ENCODE measurements at places on chromosomes 2 and 18.
A peak's percentile ranks its signal among the peaks of the same experiment; 100 is the strongest.

DNA sequence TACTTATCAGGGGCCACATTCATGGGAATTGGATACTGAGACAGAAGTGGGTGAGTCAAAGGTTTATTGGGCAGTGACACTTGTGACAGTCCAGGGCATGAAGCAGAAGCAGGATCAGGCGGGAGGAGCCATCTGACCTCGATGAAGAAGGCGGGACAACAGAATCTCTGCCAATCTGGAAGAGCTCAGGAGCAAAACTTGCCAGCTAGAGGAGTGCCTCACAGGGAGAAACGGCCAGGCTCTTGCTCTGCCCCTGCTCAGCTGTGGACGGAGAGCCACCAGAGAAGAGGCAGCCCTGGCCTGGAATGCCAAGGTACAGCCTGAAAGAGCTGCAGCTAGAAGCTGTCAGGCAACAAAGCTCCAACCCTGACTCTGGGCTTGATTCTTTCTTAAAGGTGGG lies 16.9 kb downstream of the DAW1 start:
- DNase-seq, result no peak

DNA sequence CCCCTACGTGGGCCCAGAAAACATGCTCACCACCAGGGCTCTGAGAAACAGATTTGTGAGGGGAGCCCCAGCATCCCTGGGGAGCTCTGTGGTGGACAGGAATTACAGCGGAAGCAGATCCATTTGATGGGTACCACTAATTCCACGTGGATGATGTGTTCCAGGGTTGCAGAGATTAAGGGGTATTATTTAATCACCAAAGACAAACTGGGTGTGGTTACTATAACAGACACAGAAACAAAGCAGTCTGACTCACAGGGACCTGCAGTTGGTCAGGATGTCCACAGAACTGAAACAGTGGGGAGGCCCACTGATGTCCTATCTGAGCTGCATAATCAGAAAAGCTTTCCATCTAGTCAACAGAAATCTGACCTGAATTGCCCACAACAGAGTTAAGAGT lies 65.8 kb downstream of the PSMG2 start:
- DNase-seq, result no peak

DNA sequence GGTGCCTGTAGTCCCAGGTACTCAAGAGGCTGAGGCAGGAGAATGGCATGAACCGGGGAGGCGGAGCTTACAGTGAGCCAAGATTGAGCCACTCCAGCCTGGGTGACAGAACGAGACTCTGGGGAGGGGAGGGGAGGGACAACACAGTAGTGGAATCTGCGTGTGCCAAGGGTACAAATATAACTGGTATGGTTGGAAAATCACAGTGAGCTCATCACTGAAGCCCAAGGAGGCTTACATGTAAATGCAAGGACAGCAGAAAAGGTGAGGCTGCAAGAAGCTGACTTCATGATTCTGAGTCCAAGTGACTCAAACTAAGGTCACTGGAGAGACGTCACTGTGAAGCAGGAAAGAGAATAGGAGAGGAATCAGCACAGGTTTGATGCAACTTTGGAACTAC lies 9.2 kb downstream of the SEPTIN10 start:
- no peak for DNase-seq

DNA sequence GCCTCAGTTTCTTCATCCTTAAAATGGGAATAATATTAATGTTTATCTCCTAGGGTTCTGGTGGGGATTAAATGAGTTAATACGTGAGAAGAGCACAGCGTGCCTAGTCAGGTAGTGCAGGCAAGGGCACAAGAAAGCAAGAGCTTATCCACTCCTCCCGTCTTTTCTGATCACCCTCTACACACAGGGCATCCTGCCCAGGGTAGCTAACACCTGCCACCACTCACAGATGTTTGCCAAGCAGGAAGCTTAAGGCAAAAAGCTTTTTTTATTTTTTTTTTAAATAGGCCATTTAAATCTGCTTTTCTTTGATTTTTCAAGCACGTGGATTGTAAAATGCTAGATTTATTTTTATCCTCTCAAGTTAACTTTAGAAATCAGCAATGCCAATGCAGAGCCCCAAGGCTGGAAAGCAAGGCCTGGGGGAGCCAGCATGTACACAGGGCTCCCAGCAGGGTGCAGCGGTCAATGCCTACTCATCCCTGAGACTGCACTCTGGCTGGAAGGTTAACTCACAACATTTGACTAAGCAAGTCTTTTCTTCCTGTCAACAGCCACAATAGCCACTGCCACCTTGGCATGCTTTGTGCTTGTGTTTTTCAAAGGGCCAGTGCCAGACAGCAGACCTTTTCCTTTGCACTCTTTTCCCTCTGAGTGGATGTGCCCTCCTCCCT lies 86.5 kb upstream of the ACAA2 start:
- DNase-seq, result no peak

DNA sequence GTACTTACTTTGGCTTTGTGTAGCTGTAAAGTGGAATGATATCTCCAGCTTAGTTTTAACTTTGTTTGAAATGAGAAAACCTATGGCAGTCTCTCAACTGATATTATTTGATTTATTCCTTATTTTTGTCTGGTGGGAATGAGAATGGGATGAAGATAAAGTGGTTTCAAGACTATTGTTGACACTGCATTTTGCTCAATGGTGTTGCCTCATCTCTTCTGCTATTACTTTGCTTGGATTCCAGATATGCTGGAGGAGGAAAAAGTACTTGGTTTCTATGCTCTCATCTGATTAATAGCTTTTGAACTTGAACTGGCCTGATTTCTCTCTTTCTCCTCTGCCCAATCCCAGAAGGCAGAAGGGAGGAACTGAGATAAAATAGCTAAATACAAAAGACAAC lies 198.2 kb downstream of the CTNNA2 start:
- no peak for DNase-seq

- no peak for DNase-seq
These were observed 5.5 kb downstream of the CCDC102B start for GRCh38 chr18:68803356-68803755.

- DNase-seq, result no peak
These were observed 23.9 kb downstream of the TNFAIP6 start for GRCh38 chr2:151381266-151381665.

- DNase-seq, result no peak
These were observed 236.3 kb upstream of the RASGRP3 start for GRCh38 chr2:33240178-33240577.

- no peak for DNase-seq
These were observed 5.2 kb upstream of the PPP4R1 start for GRCh38 chr18:9619545-9619944.

- no peak for DNase-seq
These were observed 778 bp downstream of the MFSD2B start for GRCh38 chr2:24010477-24011249.

GRCh38 chr2:222922019-222922800 lies 61.4 kb downstream of the ACSL3 start:
- no peak for DNase-seq

GRCh38 chr2:104430852-104431251 lies 423.1 kb upstream of the POU3F3 start:
- no peak for DNase-seq

- no peak for DNase-seq
These were observed 200.9 kb upstream of the PKDCC start for GRCh38 chr2:41846962-41847361.

- DNase-seq, result no peak
These were observed 116.6 kb downstream of the PIGN start for GRCh38 chr18:62070302-62070701.

- no peak for DNase-seq
These were observed 4.7 kb downstream of the HTRA2 start for GRCh38 chr2:74534411-74534810.

DNA sequence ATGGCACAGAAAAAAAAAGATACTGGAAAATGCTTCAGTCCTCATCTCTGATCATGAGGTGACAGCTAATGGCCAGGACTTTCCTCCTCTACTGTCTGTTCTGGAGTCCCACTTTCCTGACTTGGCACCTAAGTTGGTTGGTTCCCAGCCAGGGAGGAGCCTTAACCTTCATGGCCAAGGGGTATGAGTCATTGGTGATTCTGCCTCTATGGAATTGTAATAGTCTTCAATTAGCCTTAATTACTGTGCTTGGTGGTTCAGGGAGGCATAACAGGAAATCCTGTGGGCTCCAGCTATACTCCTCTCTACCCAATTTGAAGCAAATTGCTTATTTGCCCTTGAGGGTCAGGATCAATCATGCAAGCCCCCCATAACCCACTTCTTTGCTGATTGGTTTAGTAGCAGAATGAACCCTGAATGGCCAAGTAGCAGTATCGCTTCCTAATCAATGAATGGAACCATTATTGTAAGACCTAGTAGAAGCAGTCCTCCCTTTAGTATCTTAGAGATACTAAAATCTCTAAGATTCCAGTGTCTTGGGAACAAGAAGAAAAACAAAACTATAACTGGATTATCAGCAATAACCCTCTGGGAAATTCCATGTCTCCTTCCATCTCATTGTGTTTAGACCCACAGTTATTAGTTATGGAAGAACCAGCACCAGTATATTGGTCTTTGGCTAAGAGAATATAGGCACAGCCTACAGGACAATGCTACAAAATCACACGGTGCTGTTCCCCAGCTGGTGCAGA lies 109.0 kb downstream of the COL6A3 start:
- DNase-seq, result no peak

GRCh38 chr18:65876310-65876709 lies 125.5 kb downstream of the CDH7 start:
- DNase-seq, result no peak

GRCh38 chr2:201358684-201359083 lies 1.5 kb upstream of the FLACC1 start:
- DNase-seq, result no peak

DNA sequence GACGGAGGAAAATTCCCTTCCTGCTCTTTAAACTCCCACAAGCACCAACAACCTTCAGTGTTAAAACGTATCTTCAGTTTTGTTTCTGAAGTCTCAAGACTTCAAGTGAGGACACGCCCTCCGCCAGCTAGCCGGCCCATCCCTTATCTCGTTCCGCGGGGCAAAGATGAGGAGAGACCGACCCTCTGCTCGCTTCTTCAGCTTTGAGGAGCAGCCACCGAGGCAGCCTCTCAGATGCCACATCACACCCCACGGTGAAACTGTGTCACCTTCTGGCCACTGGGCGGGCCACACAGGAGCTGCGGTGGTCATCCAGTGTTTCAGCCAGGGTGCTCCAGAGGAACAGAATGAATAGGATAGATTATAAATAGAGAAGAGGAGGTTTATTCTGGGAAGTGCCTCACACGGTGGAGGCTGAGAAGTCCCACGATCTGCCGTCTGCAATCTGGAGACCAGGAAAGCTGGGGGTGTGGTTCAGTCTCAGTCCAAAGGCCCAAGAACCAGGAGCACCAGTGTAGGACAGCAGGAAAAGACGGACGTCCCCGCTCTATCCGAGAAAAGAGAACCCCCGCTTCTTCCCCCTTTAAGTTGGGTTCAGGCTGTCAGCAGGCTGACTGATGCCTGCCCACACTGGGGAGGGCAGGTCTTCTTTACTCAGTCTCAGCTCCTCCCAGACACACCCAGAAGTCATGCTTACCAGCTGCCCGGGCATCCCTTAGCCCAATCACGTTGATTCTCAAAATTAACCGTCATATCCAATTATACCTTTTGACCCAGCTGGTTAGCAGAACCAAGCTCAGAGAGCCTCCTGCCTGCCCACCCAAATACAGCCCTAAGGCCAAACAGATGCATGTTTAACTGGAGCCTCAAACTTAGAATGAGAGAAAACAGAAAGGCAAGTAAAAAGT lies 399.7 kb upstream of the ID2 start:
- DNase-seq, result no peak

DNA sequence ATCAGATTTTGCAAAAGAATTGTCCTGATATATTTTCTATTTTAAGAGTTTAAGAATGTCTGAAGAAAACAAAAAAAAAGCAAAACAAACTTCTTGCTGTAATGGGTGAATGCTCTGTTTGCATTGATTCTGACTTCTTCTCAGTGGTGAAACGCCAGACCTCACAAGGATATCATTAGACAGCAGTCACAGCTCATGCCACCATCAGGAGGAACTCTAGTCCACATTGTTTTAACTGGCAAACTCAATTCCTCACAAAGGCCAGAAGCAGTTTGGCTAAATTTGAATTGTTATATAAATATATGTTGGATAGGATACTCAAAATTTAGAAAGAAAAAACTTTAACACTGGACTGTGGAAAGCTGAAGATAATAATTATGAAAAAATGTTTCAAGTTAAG lies 89.4 kb downstream of the DOK6 start:
- DNase-seq, result no peak

DNA sequence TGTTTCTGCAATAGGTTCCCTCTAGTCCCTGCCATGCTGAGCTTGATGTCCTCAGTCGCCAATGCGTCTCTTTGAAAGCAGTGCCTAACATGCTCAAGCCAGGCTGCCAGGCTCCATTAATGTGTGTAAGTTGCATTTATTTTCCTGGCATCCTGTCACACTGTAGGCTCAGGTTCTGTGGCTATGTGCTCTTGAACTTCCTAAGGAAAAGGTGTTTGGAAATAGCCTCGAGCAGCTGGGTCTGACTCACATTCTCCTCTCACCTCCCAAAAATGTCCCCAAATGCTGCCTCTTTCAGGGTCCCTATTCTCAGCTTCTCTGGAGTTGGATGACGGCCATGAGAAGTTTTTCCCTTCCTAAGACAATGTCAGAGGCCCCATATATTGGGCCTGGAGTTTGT lies 58.0 kb upstream of the SLC14A2 start:
- no peak for DNase-seq

- peak; percentile 61 for DNase-seq
These were observed 4.9 kb downstream of the UCN start for GRCh38 chr2:27303093-27304025.

All from naive thymus-derived CD4-positive, alpha-beta T cell (primary cell).